ENCODE measurements at places on chromosomes 1 and 21. TPM values are rescaled to one million over a fixed set of nuclear protein-coding genes. Genes with fewer than 3 reads are reported as not detected.

- peaks cover 5% of the 10 kb centered on the region for H3K27me3 ChIP-seq
- H3K36me3 ChIP-seq, result no peaks in the 10 kb centered on the region
- H3K4me1 ChIP-seq, result peaks cover 13% of the 10 kb centered on the region
- DNase-seq, result no peak
- H3K27ac ChIP-seq, result no peak overlapping the region
- H3K4me3 ChIP-seq, result no peak overlapping the region
Observed at GRCh38 chr1:44827197-44828002, 15.7 kb downstream of the PTCH2 start.

GRCh38 chr1:29756085-29756484 is 519.8 kb downstream of the PTPRU start:
- H3K36me3 ChIP-seq, result no peaks in the 10 kb centered on the region
- peaks cover under 1% of the 10 kb centered on the region for H3K27me3 ChIP-seq
- no peaks in the 10 kb centered on the region for H3K4me1 ChIP-seq
- H3K4me3 ChIP-seq, result no peak overlapping the region

Gene RBM15
- 27.6 TPM for total RNA-seq

Gene CHD5
- 0.15 TPM for total RNA-seq

Gene DUSP12
- total RNA-seq, result 27.8 TPM
